ENCODE measurements at places on chromosomes 3 and 15. TPM values are rescaled to one million over a fixed set of nuclear protein-coding genes. Genes with fewer than 3 reads are reported as not detected.

Gene NR1I2
- not detected for total RNA-seq

Gene RTP3
- not detected for total RNA-seq

Gene DGKG
- not detected for total RNA-seq

- H3K36me3 ChIP-seq, result no peaks in the 10 kb centered on the region
- H3K4me3 ChIP-seq, result no peak overlapping the region
- no peak overlapping the region for H3K27ac ChIP-seq
- peak; percentile 37 for DNase-seq
- peaks cover 4% of the 10 kb centered on the region for H3K4me1 ChIP-seq
Observed at GRCh38 chr3:43503067-43503728, 118.6 kb downstream of the ANO10 start.

DNA sequence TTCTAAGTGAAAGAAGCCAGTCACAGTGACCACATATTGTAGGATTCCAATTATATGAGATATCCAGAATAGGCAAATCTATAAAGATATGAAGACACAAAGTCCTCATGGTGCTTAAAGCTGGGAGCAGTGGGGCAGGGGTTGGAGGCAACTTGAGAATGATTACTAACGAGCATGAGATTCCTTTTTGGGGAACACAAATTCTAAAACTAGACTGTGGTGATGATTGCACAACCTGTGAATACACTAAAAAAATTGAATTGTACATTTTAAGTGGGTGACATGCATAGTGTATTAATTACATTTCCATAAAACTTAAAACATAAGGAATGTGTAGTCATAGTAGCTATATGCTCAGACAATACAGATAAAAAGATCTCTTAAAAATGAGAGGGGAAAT lies 103.2 kb downstream of the DPH6 start:
- H3K4me3 ChIP-seq, result no peak overlapping the region
- no peak for DNase-seq
- H3K4me1 ChIP-seq, result no peaks in the 10 kb centered on the region
- no peak overlapping the region for H3K27ac ChIP-seq
- peaks cover 5% of the 10 kb centered on the region for H3K36me3 ChIP-seq
